Activated CD8-positive, alpha-beta T cell treated with anti-CD3 and anti-CD28 coated beads, Interleukin-2, amount 10 ng/mL, durations not matched to agents 7 days and 5 days (primary cell): ENCODE measurements at places on chromosomes 6 and 20. TPM values are rescaled to one million over a fixed set of nuclear protein-coding genes. Genes with fewer than 3 reads are reported as not detected.
A peak's percentile ranks its signal among the peaks of the same experiment; 100 is the strongest.

DNA sequence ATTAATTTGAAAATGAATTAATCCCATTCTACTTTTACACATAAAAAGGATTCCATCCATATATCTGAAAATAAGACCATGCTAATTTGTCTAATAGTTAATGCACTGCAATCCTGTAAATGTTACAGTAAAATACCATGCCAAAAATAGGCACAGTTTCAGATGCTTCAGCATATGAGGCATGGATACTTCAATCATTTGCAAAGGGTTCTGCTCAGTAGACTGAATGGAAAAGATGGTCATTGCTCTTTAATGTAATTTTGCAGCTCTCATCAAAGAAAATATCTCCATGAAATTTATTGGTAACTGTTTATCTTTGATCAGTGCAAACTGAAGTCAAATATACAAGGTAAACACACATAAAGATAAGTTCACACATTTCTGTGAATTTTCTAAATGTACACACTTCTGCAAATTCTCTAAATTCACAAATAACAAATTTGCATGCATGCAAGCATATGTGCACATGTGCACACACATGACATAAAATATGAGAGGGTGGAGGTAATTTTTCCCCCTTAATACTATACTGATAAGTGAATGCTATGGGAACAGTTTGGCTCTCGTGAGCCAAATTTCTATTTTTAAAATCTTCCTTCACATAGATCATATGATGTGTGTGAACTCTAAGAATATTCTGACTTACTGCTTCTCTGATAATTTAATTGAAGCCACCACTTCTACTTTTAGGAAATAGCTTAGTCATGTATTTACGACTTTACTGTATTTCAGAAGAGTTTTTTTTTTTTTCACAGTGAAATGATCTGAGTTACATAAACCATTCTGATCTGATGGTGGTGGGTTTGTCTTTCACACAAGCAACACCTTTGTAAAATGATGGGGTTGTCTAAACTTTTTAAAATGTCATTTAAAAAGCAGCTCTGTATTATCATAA, 996.8 kb upstream of the CITED2 start:
- no peak for DNase-seq

GRCh38 chr20:4949833-4950178, 51.5 kb downstream of the SLC23A2 start:
- peak; percentile 30 for DNase-seq

DNA sequence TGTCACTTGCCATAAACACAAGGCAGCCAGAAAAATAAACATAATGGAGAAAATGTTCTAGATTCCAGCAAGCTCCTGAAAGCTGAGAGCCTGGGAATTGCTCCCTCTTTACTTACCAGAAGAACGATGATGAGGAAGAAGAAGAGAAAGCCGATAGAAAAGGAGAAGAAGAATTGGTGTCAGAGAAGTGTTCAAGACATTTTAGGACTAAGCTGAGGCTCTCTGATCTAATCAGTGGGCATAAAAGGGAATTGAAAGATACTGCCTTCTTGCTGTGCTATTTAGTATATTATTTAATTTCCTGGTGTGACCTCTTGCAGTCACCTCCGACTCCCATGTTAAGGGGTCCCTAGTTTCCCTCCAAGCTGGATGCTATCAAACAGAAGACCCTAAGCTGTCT, 316.6 kb upstream of the JARID2 start:
- no peak for DNase-seq

Gene GSTA3
- not detected for total RNA-seq

- DNase-seq = no peak
Measured at GRCh38 chr6:46412662-46413061, 78.6 kb downstream of the RCAN2 start.

GRCh38 chr20:40702504-40702903, 13.5 kb upstream of the MAFB start:
- no peak for DNase-seq

Gene ANKRD66
- not detected for total RNA-seq

Gene TSBP1
- not detected for total RNA-seq

GRCh38 chr6:116437656-116438055, 23.5 kb upstream of the CALHM6 start:
- DNase-seq = no peak

- DNase-seq = no peak
Measured at GRCh38 chr6:159633196-159633595, 59.8 kb downstream of the SOD2 start.

Gene FAM83B
- not detected for total RNA-seq

GRCh38 chr6:135983718-135984343, 132.3 kb downstream of the PDE7B start:
- no peak for DNase-seq
